CD4-positive, alpha-beta memory T cell (primary cell): ENCODE measurements at places on chromosomes 12 and 14. TPM values are rescaled to one million over a fixed set of nuclear protein-coding genes. Genes with fewer than 3 reads are reported as not detected.

Gene SYNDIG1L
- not detected for total RNA-seq

Gene CPSF2
- total RNA-seq = 71.2 TPM

Gene HOXC9
- total RNA-seq = not detected

Gene CCDC197
- total RNA-seq = not detected

Gene BLTP3B
- total RNA-seq = 16.2 TPM

Gene TCL1A
- not detected for total RNA-seq

Gene KRT80
- not detected for total RNA-seq

Gene CD27
- total RNA-seq = 124 TPM
